ENCODE measurements at places on chromosomes 5 and 9.

GRCh38 chr9:289121-289520 is 74.5 kb downstream of the DOCK8 start:
- DNase-seq: no peak

DNA sequence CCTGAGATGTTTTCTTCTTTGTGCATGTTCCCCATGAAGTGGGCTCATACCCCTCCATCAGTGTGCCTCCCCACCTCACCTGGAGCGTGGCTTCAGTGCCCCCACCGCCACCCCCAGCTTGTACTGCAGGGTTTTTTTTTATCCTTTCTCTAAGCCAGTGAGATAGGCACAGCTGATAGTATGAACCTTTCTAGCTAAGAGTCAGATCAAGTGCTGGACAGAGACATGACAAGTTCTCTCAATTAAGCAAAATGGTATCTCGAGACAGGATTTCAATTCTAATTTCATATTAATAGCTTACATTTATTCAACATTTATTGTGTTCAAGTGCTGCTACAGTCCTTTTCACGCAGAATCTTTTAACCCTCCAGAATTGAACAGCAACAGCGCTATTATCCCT is 55.7 kb downstream of the NDFIP1 start:
- DNase-seq: no peak

DNA sequence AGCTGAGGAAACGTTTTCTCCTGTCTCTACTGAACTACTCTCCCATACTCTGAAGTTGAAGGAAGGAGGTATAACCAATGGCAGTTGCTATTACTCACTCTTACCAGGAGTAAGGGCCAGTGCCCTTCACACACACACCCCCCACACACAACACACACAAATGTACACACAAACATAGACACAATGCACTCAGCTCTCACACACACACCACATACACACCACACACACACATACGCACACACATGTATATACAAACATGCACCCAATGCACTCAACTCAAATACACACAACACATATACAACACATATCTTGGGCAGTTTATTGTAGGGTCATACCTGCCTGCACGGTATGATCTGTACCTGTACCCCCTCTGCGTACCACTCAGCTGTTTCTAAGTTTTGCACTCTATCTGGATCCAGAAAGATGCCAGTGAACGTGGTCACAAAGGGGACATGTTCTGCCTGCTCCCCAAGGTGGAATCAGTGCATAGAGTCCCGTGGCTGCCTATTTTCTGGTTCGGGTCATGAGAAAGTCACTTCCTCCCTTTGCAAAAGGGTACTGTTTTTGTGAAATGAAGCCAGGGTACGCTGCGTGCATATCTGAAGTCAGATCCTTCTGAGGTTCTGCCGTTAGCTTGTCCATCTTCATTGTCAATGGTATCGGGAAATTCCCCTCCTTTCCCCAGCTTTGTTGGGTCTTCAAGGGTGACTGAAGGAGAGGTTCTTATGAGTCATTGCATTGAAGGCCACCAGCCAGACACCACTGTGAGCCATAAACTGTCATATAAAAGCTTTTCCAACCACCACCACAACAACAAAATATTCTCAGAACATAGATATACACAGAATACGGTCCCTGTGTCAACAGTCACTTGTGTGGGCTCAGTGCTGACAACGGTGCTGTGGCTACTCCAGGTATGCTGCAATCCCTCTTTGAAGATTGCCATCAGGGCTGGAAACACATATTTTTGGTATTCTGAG is 131.9 kb downstream of the UGCG start:
- DNase-seq: no peak

DNA sequence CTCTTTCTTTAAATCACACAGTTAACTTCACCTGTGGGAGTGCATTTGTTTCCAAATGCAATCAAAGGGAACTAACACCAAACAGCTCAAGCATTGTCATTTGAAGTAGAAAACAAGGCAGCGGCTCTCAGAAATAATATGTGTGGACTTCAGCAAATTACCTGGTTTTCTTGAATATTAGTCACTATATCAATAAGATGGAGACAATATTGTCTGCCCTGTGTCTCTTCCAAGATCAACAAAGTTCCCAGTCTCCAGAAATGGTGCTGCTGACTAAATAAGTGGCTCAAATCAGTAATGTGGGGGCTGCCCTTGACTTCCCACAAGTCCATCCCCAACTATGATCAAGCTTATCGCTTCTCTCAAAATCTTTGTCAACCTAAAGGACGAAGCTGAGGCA is 53.1 kb upstream of the CEMIP2 start:
- no peak for DNase-seq

- no peak for DNase-seq
Observed at GRCh38 chr5:134103397-134103796, 11.1 kb upstream of the TCF7 start.

DNA sequence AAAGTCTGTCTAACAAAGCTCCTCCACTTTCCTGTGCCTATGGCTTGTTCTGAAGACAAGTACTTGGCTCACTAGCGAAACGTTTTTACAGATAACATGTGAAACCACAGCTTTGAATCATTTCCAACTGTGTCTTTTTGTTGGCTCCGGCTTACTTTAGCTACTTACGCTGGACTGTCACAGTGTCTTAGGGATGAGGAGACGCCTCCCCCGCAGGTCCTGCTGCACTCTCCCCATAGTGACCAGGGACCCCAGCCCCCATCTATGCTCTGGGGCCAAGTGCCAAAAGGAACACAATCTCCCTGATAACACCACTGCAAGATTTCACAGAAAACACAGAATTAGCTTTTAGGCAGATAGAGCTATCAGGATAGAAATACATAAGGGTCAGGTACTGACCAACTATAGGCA is 219.1 kb downstream of the ADAMTS6 start:
- DNase-seq: no peak

DNA sequence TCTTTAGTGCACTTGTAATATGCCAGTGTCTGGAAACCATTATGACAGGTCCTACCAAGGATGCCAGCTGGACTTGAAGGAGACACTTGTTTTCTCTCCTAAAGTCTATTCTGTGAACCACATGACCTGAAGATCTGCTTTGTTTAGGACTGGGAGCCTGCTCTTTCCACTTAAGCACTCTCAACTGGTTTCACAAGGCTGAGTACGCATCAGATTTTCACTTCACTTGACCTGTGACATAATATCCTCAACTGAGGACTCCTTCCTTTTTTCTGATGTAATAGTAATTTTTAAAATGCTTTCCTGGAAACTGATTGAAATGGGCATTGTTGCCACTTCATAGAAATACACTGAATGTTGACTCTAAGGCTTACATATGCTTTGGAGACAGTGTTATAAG is 52.2 kb downstream of the PDE8B start:
- no peak for DNase-seq

DNA sequence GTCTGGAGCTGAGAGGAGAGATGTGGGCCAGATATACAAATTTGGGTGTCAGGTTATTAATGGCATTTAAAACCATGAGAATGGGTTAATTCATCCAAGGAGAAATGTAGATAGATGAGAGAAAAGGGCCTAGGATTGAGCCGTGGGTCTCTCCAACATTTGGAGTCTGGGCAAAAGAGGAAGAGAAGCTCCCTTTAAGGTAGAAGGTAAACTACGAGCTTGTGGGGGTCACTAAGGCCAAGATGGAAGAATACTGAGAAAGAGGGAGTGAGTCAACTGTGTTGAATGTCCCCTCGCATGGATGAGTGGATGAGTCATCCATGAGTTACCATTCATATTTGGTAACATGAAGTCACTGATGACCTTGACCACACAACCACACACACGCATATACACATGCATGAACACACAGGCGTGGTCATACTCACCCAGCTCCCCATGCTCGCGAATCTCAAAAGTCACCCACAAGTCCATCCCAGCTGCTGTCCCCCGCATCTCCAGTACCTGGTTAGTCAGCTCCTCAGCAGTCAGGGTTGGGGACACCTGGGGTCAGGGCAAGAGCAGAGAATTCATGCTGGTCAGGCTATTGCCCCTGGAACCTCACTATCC is 6.8 kb upstream of the FCHSD1 start:
- no peak for DNase-seq

GRCh38 chr5:4833104-4833738 is 306.9 kb upstream of the ADAMTS16 start:
- no peak for DNase-seq

DNA sequence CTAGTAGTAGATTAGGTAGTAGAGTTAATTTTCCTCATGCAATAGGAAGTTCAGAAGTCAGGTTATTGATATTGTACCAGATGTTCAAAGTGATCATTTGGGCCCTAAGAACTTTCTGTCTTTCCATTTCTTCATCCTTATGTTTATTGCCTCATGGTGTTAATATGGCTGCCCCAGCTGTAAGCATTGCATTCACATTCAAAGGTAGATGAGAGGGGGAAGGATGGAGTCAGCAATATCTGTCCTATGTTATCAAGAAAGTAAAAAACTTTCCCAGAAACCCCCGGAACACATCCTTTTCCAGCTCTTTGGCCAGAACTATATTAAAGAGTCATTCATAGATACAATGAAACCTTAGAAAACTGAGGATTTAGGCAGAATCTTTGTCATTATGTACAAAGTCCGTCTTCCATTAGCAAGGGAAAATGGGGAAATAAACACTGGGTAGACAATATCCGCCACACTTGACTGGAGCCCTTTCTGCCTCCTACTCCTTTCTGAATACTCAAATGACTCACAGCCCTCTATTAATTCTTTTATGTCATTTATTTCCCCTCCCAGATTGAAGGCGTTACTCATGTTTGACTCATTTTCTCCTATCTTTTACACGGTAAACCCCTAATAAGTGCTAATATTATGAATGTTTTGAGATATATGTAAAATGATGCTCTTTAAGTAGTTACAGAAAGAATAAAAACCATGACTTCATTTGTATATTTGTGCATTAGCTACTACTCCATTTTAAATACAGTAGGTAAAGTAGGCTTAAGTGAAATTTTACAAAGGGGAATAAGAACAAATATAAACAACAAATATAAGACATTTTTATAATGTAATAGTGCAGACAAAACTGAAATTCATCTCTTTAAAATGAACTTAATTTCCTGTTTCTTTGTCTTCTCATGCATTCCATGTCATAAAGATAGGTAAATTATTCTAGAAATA is 127.6 kb downstream of the SLF1 start:
- no peak for DNase-seq

DNA sequence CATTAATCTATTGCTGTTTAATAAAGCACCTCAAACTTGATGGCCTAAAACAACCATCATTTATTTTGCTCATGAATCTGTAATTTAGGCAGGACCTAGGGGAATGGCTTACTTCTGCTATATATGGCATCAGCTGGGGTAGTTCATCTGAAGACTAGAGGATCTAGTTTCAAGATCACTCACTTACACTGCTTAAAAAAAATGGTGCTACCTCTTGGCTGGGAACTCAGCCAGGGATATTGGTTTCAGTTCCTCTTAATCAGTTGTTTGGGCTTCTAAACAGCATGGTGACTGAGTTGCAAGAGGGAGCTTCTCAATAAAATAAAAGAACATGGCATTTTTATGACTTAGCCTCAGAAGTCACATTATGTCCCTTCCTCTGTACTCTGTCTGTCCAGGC is 142.0 kb downstream of the FAM114A2 start:
- no peak for DNase-seq

- no peak for DNase-seq
Observed at GRCh38 chr5:168464214-168464613, 22.1 kb upstream of the RARS1 start.

DNA sequence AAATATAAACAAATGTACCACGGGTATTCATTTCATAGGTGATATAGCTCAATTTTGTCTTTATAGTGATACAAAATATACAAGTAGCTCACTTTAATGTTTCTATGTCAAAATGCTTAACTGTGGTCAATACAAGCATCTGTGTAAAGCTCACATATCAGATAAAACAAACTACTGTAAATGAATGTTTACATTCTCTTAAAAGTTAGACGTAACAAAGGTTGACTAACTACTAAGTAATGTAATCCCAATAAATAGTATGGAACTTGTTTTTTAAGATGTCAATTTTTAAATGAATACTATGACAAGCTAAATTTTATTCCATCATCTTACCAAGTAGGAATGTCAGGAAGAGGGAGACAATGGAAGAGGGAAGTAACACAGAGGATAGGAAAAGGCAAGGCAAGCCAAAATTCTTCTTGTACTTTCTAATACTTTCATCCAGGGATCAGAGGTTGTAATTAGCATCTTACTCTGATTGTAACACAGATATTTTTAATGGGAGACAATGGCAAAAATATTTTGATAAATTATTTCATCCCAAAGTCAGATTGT is 105.5 kb downstream of the STRBP start:
- DNase-seq: no peak

GRCh38 chr9:78884611-78885150 is 587.8 kb downstream of the PSAT1 start:
- no peak for DNase-seq

- no peak for DNase-seq
Observed at GRCh38 chr9:75666856-75667554, 223.5 kb upstream of the PCSK5 start.

DNA sequence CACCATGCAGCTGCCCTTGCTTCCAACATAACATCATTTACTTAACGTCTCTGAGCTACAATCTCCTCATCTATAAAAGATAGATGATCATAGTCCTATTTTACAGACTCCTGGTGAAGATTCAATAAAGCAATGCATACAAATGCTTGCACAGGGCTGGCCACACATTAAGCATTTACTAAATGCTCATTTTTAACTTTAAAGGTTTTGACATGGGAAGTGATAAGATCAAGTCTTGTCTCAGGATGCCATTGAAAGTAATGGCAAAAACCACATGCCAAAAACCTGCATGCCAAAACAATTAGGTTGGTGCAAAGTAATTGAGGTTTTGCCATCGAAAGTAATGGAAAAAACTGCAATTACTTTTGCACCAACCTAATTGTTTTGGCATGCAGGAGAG is 181.2 kb upstream of the ADRA1B start:
- DNase-seq: no peak

DNA sequence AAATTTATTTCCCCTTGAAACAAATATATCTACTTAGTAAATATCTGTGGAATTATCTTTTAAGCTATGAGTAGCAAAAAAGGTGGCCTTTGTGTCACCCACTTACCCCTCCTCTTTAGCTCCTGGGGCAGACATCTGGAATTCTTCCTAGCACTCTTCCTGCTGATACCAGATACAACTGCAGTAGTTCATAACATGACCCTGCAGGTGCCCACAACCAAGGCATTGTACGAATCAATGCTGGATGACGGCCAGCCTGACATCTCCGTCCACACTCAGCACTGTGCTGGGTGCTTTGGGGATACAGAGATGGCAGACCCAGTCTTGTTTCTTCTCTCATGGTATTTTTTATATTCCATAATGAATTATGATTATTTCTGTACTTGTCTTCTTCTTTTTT is 152.3 kb downstream of the GOLPH3 start:
- no peak for DNase-seq

DNA sequence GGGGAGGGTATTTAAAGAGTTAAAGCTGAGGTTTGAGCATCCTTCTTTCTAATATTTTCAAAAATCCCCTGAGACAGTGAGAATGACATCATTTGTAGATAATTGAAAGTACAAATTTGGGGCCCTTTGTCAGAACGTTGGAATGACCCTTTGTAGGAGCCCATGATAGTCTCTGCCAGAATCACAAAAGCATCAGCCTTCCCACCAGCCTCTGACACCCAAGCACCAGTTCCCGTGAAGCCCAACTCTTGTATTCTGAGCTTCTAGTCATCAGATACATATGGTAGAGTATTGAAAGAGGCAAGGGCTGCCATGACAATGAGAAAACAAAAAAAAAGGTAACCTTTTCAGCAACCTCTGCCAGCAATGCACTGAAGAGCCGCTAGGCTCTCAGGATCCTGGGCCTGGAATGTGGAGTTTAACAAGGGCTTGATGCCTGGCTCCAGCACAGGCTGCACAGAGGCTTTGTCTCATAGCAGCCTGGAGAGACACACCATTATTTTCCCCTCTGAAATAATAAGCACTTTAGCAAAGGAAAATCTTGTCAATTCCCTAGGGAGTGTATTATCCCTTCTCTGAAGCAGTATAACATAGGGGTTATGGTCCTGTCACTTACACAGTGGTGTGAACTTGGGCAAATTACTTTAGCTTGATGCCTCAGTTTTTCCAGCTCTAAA is 114.4 kb downstream of the ZNF608 start:
- no peak for DNase-seq

Data from HEK293T (cell line).